Activated CD8-positive, alpha-beta memory T cell treated with anti-CD3 and anti-CD28 coated beads, Interleukin-2, amount 10 ng/mL, durations not matched to agents 7 days and 5 days (primary cell): ENCODE measurements at places on chromosomes 2 and 18.

DNA sequence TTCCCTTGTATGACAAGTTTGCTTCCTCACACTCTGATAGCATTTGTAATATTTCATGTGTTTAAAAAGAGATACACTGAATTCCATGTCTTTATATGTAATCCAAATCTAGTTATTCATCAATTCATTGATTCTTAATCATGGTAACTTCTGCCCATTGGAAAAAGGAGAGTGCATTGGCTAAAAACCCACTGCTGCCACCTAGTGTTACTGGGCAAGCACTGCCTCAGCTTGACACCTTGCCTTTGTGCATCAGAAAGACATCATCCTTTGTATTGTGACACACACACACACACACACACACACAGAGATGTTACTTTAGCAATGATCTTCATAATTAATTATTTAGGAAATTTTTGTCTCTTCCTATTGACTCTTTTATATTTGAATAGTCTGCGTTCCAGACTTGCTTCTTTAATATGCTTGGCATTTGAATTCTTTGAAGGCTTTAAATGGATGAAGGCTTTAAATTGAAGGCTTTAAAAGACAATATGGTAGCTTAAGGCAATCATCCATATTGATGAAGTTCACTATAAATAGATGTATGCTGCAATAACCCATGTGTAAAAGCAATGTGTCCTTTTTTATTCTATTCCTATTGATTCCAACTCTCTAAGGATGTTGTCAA lies 414.2 kb upstream of the CHST9 start:
- H3K4me3 ChIP-seq: no peak overlapping the region
- H3K27me3 ChIP-seq: no peaks in the 10 kb centered on the region
- peak; percentile 46 for DNase-seq
- H3K4me1 ChIP-seq: no peaks in the 10 kb centered on the region

GRCh38 chr2:229835596-229836283 lies 86.1 kb downstream of the TRIP12 start:
- H3K36me3 ChIP-seq: peaks cover 37% of the 10 kb centered on the region
- H3K4me3 ChIP-seq: no peak overlapping the region
- DNase-seq: no peak
- H3K4me1 ChIP-seq: peaks cover 44% of the 10 kb centered on the region
- no peaks in the 10 kb centered on the region for H3K27me3 ChIP-seq
- peak overlapping the region; percentile 5 for H3K27ac ChIP-seq

DNA sequence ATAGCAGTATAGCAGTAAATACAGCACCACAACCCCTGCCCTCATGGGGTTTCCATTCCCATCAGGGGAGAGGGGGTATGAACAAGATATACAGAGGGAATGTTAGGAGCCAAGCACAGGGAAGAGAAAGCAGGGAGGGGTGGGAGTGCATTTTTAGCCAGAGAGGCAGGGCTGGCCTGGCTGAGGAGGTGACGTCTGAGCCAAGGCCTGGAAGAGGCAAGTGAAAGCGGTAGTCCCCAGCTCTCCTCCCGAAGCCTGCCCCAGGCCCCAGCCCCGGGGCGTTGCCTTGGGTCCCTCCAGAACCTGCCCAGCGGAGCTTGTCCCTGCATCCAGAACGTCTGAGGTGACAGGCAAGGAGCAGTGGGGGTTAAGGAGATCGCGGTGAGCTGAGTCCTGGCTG lies 45.1 kb upstream of the FOSL2 start:
- H3K4me3 ChIP-seq: no peak overlapping the region
- no peaks in the 10 kb centered on the region for H3K36me3 ChIP-seq
- DNase-seq: no peak
- peak overlapping the region; percentile 82 for H3K27ac ChIP-seq
- no peaks in the 10 kb centered on the region for H3K27me3 ChIP-seq
- H3K4me1 ChIP-seq: peaks cover 29% of the 10 kb centered on the region

GRCh38 chr2:101884423-101884822 lies 107.3 kb upstream of the IL1R2 start:
- no peaks in the 10 kb centered on the region for H3K27me3 ChIP-seq
- no peak for DNase-seq
- H3K4me3 ChIP-seq: no peak overlapping the region
- peaks cover 2% of the 10 kb centered on the region for H3K4me1 ChIP-seq
- peaks cover 31% of the 10 kb centered on the region for H3K36me3 ChIP-seq

DNA sequence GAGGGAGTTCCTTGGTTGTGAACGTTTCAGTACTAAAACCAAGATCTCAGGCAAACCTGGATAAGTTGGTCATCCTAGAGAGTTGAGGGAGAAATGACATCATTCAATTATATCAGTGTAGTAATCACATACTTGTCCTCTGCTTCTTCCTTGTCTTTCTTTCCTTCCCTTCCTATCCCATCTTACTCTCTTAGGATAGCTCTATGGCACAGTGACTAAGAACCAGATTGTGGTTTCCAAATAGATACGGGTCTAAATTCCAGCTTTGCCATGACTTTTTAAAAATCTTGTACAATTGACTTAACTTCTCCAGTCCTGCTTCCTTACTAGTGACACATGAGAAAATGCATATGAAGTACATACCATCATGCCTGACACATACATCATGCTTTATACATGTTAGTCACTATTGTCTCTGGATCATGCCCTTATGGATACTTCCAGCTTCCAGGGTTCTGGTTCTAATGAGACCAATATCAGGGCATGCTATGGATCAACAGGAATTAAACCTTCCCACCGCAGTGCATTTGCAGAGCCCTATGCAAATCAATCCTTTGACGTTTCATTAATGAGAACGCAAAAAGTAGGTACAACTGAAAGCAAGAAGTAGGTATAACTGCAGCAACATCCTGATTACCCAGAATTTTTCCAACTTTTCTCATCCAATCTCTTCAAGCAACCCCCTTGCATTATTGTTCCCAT lies 168.0 kb upstream of the KLF7 start:
- peak overlapping the region; percentile 59 for H3K4me3 ChIP-seq
- peak overlapping the region; percentile 87 for H3K27ac ChIP-seq
- peaks cover 86% of the 10 kb centered on the region for H3K4me1 ChIP-seq
- H3K27me3 ChIP-seq: no peaks in the 10 kb centered on the region
- DNase-seq: no peak
- peaks cover under 1% of the 10 kb centered on the region for H3K36me3 ChIP-seq

GRCh38 chr2:240997856-240998705 lies at the start of gene SNED1:
Gene SNED1 (plus strand): TSS chr2:240998618. CDS start chr2:240998838, 220 bp downstream.
- peak; percentile 57 for DNase-seq
- H3K27me3 ChIP-seq: peaks cover 20% of the 10 kb centered on the region
- no peaks in the 10 kb centered on the region for H3K36me3 ChIP-seq
- peaks cover 2% of the 10 kb centered on the region for H3K4me1 ChIP-seq
